Gastrocnemius medialis (tissue), 4 donors: ENCODE measurements at places on chromosomes 6 and 20.

DNA sequence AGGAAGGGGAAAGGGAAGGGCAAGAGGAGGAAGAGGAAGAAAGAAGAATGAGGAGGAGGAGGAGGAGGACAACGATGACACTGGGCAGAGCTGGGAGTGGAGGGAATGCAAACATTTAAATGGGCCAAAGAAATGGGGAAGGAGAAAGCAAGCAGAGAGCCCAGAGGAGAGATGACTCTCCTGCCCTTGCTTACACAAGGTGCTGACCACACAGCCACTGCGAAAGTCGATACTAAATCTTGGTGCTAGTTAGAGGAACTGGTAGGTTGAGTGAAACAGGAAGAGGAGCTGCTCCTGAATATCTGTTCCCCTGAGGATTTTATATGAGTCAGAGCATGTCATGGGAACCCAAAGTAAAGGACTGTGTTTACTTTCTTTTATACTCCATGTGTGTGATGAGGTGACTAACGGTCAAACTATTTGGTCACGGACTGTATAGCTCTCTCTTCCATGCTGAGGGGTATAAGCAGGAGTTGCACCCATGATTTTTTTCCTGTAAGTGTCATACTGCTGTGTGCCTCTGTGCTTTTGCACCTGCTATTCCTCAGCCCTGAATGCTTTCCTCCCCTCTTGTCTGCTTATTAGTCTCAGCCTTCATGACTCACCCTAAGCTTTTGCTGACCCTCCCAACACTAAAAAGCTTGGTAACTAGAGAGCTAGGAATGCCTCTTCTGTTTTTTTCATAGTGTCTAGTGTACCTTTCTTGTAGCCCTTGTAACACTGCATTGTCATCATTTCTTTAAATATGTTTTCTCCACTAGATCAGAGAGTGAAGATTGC is 9.5 kb upstream of the PAQR8 start:
- H3K4me3 ChIP-seq, result no peak overlapping the region
- H3K27ac ChIP-seq, result no peak overlapping the region
- H3K36me3 ChIP-seq, result no peaks in the 10 kb centered on the region
- DNase-seq, result no peak
- H3K27me3 ChIP-seq, result no peaks in the 10 kb centered on the region

- no peak overlapping the region for H3K4me3 ChIP-seq
- no peak overlapping the region for H3K27ac ChIP-seq
- no peak for DNase-seq
- no peaks in the 10 kb centered on the region for H3K36me3 ChIP-seq
- no peaks in the 10 kb centered on the region for H3K27me3 ChIP-seq
These were observed 9.1 kb upstream of the MAP1LC3A start for GRCh38 chr20:34549291-34549928.

- peak overlapping the region; percentile 95 for H3K27ac ChIP-seq
- H3K4me1 ChIP-seq, result peaks cover 99% of the 10 kb centered on the region
- H3K36me3 ChIP-seq, result no peaks in the 10 kb centered on the region
- no peaks in the 10 kb centered on the region for H3K27me3 ChIP-seq
- peak overlapping the region; percentile 9 for H3K4me3 ChIP-seq
- peak; percentile 75 for DNase-seq
These were observed 17.5 kb downstream of the ACSS1 start for GRCh38 chr20:25040438-25040831.

DNA sequence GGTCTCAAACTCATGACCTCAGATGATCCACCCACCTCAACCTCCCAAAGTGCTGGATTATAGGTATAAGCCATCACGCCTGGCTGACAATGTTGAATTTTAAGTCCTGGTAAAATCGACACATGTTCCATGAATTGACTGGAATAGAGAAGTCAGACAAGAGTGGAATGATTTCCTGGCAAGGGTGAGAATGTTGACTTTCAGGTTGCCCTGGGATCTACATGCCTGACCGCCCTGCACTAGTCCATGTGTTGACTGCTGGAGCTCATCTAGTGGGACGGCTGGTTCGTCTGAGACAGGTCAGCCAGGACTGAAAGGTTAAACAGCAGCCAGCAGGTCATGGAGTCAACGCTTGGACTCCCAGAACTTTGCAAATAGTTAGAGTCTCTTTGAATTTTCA is 88.8 kb downstream of the SASH1 start:
- H3K36me3 ChIP-seq, result no peaks in the 10 kb centered on the region
- no peak overlapping the region for H3K4me3 ChIP-seq

DNA sequence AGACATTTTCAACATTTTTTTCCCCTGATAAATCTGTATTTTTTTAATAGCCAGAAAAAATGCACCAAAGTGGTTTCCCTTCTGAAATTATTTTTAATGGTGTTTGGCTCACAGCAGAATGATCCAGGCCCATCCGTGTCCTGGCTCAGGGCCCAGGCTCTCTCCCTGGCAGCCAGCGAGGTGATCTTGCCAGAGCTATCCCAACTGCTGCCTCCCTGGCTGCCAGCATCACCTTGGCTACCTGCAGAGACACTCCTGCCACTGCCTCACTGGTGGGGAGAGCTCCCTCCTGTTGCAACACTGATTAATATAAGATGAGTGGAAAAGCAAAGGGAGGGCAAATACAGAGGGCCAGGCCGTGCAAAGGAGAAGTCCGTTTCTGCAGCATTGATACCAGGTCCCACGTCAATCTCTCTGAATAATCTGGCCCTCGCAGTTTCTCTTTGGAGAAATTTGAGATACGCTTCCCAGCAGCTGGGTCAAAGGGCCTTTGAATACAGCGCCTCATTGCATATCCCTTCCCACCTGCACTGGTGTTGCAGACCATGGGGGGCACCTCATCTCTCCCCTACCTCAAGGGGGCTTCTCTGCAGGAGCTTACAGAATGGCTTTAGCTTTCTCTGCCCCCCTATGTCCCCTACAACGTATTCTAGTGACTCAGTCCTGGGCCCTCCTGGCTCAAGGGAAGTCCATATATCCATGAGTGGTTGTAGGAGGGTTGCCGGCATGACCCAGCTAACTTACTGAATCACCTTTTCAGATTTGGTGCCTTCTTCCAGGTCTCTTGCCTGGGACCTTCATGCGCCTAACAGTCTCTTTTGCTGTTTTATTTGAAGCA is 12.8 kb upstream of the DSTN start:
- H3K27ac ChIP-seq, result peak overlapping the region; percentile 61
- DNase-seq, result no peak
- no peaks in the 10 kb centered on the region for H3K4me1 ChIP-seq
- H3K36me3 ChIP-seq, result no peaks in the 10 kb centered on the region
- no peaks in the 10 kb centered on the region for H3K27me3 ChIP-seq

- peaks cover 71% of the 10 kb centered on the region for H3K4me1 ChIP-seq
- H3K27me3 ChIP-seq, result no peaks in the 10 kb centered on the region
These were observed 46.8 kb downstream of the B4GALT5 start for GRCh38 chr20:49666911-49667310.

DNA sequence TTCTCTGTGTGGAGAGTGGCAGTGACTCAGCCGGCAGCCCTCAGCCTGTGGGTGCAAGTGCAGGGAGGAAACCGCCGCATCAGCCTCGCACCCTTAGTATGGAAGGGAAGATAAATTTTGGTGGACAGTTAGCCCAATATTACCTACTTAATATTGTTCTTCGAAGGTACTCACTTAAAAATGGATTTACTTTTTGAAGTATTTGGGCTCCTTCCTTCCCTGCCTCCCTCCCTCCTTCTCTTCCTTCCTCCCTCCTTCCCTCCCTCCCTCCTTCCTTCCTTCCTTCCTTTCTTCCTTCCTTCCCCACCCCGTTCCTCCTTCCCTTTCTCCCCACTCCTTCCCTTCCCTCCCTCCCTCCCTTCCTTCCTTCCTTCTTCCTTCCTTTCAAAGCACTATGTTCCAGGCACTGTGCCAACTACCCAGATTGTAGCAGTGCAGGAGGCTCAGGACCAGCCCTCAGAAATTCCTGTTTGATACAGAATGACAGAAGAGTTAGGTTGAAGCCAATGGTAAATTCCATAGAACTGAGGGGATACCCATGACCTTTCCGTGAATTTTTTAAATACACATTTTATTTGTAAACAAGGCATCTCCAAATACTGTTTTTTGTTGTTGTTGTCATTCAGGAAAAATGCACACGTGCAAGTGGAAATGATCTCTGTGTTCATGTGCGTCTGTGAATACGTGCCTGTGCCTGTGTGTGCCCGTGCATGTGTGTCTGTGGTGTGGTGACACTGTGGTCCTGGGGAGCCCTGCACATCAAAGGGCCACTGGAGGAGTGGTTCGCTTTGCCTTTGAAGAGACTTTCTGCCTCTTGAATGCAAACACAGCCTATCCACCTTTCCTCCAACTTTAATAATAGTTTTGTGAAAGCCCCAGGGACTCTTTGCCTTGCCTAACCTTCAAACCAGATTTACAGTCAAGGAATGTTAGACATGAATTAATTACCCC is 141.7 kb downstream of the EDN3 start:
- H3K4me1 ChIP-seq, result no peaks in the 10 kb centered on the region
- no peaks in the 10 kb centered on the region for H3K36me3 ChIP-seq
- no peak for DNase-seq
- peaks cover under 1% of the 10 kb centered on the region for H3K27me3 ChIP-seq

DNA sequence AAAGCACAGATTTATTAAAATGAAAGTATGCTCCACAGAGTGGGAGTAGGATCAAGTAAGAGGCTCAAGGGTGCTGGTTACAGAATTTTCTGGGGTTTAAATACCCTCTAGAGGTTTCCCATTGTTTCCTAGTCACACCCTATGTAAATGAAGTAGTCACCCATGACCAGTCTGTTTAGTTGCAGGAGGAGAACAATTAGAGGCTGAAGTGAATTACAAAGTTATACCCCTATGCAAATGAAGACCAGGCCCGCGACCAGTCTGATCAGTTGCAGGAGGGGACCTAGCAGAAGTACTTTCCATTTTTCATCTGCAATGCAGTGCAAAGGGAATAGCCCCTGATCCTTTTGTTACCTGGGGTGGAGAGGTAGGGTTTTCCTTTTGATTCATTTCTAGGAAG is 11.8 kb upstream of the FILIP1 start:
- no peak overlapping the region for H3K4me3 ChIP-seq
- H3K27ac ChIP-seq, result no peak overlapping the region
- no peaks in the 10 kb centered on the region for H3K36me3 ChIP-seq
- no peak for DNase-seq

GRCh38 chr6:67887747-67888545 is 747.1 kb upstream of the ADGRB3 start:
- no peak overlapping the region for H3K27ac ChIP-seq
- no peaks in the 10 kb centered on the region for H3K36me3 ChIP-seq
- no peak for DNase-seq
- H3K4me3 ChIP-seq, result no peak overlapping the region
- no peaks in the 10 kb centered on the region for H3K4me1 ChIP-seq

- DNase-seq, result no peak
- H3K4me3 ChIP-seq, result peak overlapping the region; percentile 41
- H3K27ac ChIP-seq, result peak overlapping the region; percentile 39
These were observed 222.2 kb downstream of the LY86 start for GRCh38 chr6:6810727-6811126.

GRCh38 chr6:134287859-134288537 is 29.9 kb downstream of the SGK1 start:
- H3K4me1 ChIP-seq, result no peaks in the 10 kb centered on the region
- H3K27me3 ChIP-seq, result no peaks in the 10 kb centered on the region
- H3K36me3 ChIP-seq, result no peaks in the 10 kb centered on the region
- no peak overlapping the region for H3K4me3 ChIP-seq

GRCh38 chr20:51712501-51713212 is 55.5 kb downstream of the ATP9A start:
- no peaks in the 10 kb centered on the region for H3K27me3 ChIP-seq
- no peaks in the 10 kb centered on the region for H3K4me1 ChIP-seq
- H3K27ac ChIP-seq, result no peak overlapping the region
- no peak overlapping the region for H3K4me3 ChIP-seq
- no peaks in the 10 kb centered on the region for H3K36me3 ChIP-seq
- DNase-seq, result no peak

DNA sequence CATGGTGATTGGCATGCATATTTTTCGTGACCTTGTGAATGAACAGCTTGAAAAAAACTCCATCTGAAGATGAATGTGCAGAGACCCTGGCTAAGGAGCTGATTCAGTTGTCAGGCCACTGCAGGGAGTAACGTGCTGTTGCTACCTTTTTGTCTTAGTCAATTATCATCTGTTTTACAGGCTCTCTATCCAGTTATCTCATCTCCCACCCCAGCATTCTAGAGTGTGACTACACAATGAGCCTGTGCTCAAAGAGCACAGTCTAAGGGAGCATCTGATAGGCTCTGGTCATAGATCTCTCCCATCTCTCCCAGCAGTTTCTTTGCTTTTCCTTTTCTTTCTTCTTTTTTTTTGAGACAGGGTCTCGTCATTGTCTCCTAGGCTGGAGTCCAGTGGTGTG is 45.5 kb downstream of the NDRG3 start:
- H3K4me1 ChIP-seq, result peaks cover 4% of the 10 kb centered on the region
- no peaks in the 10 kb centered on the region for H3K36me3 ChIP-seq
- no peak overlapping the region for H3K27ac ChIP-seq
- H3K27me3 ChIP-seq, result no peaks in the 10 kb centered on the region
- no peak overlapping the region for H3K4me3 ChIP-seq

DNA sequence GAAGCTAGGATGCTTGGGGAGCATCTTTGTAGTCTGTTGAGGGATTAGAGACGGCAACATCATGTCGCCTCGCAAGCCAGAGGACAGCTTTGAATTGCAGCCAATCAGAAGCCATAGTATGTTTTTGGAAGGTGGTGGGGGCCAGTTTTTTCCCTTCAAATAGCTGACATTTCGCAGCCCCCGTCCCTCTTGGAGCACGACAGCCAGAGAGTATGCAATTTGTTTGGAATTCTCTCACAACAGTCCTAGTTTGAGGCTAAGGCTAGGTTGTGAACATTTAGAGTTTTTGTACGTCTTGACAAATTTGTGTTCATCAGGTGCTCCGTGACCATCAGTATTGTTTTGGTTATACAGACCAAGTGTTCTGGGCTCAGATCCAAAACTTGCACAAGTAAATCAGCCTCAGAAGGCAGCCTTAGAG is 83.3 kb downstream of the PLCB1 start:
- H3K4me3 ChIP-seq, result no peak overlapping the region
- H3K4me1 ChIP-seq, result no peaks in the 10 kb centered on the region

DNA sequence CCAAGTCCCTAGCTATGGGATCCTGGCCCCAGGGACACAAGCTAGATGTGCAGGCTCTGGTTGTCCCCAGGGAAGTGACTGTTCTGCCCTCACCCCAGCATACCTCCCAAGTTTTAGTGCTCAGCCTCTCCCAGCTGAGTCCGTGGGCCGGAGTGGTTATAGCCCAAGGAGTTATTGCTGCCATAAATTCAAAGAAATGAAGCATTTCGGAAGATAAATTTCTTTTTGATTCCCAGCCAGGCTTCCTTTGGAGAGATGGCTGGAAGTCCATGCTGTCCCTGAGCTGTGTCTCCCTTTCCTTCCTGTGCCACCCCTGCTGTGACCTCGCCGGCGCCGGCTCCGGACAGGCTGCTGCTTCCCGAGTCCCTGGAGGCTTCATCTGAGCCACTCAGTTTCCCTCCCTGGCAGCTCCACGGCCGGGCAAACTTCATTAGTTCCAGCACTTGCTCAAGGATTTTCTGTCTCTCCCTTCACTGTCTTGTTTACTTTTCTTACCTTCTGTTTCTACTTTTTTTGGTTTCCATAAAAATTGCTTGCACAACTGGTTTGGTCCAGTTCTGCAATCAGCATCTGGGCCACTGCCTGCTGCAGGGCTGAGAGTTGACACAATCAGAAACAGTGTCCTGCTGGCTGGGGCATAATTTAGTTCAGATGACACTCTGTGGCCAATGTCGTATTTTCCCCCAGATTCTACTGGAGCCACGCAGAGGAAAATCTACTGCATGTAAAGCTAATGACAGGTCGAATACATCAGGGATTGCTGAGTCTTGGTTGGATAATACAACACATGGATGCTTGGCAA is 225.5 kb downstream of the SYNDIG1 start:
- DNase-seq, result no peak
- no peaks in the 10 kb centered on the region for H3K36me3 ChIP-seq
- no peaks in the 10 kb centered on the region for H3K4me1 ChIP-seq
- no peak overlapping the region for H3K4me3 ChIP-seq
